ENCODE measurements at places on chromosomes 11 and 22.

GRCh38 chr22:37525073-37525745 is 6.0 kb upstream of the CARD10 start:
- no peak for DNase-seq

DNA sequence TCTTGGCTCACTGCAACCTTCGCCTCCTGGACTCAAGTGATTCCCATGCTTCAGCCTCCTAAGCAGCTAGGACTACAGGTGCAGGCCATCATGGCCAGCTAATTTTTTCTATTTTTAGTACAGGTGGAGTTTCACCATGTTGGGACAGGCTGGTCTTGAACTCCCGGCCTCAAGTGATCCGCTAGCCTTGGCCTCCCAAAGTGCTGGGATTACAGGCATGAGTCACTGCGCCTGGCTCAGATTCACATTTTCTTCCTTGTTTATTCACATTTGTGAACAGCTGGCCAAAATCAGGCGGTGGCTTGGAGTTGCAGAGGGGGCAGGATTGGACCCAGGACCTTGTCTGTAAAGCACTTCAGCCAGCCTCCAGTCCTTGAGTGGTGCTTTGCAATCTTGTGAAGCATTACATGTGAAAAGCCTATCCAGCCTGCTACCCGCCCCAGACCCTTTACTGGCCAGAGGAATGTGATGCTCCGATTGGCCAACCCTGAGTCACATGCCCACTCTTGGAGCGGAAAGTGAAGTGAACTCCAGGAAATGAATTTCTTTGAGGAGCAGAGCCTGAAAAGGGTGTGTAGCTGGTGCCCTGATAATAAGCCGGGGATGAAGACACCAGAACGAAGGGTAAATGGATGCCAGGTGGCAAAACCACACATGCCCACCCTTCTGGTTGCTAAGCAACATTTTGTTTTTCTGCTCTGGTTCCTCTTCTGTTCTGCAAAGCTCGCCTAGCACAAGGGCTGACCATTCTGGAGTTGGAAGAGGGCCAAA is 62.6 kb upstream of the PTPRJ start:
- no peak for DNase-seq

DNA sequence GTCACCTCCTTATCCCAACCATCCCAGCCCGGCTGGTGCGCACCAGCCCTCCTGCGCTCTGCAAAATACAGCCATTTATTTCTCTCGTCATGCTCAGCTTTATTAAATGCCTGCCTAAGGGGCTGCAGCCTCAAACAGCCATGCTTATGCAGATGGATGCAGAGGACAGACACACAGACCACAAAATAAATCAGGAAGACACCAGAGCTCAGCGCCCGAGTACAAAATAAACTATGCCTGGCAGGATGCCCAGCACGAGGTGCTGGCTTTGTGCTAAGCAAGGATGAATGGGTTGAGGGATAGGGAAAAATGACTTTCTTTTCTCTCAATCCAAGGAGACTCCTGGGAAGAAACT is 70.5 kb downstream of the RPUSD4 start:
- no peak for DNase-seq

DNA sequence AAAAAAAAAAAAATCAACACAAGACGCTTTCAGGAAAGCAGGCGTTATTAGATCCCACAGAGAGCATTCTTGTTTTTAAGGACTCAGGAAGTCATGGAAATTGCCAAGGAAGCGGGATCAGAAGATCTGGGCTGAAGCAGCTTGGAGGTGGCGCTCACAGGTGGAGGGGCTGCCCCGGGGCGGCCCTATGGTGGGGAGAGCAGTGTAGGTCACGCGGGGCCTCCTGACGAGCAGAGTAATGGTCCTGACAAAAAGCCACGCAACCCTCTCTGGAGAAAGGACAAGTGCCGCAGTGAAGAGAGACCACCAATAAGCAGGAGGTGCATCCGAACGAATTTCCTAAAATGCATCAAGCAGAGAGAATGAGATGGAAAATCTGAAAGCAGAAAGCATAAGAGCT is 407.0 kb downstream of the BRD1 start:
- DNase-seq: no peak

DNA sequence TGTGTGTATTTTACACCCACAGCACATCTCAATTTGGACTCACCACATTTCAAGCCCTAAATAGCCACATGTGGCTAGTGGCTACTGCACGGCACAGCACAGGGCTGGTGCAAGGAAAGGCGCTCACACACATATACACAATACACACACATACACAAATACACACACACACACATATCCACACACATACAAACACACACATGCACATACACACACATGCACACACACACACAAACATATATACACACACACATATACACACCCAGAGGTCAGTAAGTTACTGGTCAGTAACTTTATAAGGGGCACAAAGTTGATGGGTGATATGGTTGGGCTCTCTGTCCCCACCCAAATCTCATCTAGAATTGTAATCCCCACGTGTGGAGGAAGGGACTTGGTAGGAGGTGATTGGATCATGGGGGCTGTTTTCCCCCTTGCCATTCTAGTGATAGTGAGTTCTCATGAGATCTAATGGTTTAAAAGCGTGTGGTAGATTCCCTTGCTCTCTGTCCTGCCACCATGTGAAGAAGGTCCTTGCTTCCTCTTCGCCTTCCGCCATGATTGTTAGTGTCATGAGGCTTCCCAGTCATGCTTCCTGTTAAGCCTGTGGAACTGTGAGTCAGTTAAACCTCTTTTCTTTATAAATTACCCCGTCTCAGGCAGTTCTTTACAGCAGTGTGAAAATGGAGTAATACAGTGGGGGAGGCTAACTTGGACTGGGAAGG is 37.6 kb upstream of the DKK3 start:
- no peak for DNase-seq

GRCh38 chr11:102268083-102268984 is 49.0 kb upstream of the BIRC3 start:
- peak; percentile 40 for DNase-seq

DNA sequence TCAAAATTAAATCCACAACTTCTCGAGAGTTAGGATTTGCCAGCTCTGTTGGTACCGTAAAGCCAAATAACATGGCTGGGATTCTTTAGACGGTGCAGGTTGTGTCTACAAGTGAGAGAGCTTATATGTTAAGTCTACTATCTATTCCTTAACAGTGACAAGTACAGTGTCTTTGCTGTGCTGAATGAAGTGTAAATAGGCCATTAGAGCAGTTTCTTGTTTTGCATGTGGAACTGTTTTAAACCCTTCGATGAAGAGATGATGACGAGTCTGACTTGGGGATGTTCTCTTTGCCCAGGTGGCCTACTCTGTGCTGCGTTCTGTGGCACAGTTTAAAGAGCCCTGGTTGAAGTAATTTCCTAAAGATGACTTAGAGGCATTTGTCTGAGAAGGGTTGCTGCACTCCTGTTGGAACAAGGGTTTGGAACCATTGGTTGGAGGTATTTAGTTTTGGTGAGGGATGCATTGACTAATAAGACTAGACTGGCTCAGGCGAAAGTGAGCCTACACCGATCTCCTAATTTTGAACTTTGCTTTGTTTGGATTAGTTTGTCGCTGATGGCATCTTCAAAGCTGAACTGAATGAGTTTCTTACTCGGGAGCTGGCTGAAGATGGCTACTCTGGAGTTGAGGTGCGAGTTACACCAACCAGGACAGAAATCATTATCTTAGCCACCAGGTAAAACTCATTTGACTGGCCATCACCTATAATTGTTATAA is 988 bp downstream of the RPS3 start:
- DNase-seq: no peak

DNA sequence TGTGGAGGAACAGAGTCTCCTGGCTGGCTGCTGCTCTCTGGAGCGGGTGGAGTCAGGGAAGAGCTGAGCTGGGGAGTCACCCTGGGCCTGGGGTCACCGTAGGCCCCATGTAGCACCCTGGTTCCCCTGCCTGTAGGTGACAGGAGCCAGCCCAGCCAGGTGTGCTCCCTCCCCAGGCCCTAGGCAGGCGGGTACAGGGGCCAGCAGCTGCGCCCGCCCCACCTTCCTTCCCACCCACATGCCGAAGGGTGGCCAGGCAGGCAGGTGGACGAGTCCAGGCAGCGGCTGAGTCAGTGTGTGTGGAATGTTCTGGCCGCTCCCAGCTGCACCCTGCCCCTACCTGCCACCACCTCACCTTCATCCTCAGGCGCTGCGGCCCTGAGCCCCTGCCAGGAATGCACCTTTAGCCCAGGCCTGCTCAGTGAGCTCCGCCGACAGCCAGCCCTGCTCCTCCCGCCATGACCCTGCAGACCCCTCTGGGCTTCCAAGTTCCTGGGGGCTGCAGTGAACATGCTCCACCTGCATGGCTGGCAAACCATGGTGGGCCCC is 654 bp upstream of the SYT8 start:
- DNase-seq: no peak

- DNase-seq: no peak
Measured at GRCh38 chr11:62401811-62402210, 17.0 kb upstream of the SCGB1A1 start.

- DNase-seq: no peak
Measured at GRCh38 chr11:119317592-119318239, 786 bp upstream of the MCAM start.

- DNase-seq: no peak
Measured at GRCh38 chr22:48478529-48479265, 1349.0 kb downstream of the BRD1 start.

GRCh38 chr11:76279646-76280045 is 73.3 kb upstream of the WNT11 start:
- no peak for DNase-seq

GRCh38 chr22:35407362-35407761 is 7.4 kb downstream of the MCM5 start:
- DNase-seq: no peak

DNA sequence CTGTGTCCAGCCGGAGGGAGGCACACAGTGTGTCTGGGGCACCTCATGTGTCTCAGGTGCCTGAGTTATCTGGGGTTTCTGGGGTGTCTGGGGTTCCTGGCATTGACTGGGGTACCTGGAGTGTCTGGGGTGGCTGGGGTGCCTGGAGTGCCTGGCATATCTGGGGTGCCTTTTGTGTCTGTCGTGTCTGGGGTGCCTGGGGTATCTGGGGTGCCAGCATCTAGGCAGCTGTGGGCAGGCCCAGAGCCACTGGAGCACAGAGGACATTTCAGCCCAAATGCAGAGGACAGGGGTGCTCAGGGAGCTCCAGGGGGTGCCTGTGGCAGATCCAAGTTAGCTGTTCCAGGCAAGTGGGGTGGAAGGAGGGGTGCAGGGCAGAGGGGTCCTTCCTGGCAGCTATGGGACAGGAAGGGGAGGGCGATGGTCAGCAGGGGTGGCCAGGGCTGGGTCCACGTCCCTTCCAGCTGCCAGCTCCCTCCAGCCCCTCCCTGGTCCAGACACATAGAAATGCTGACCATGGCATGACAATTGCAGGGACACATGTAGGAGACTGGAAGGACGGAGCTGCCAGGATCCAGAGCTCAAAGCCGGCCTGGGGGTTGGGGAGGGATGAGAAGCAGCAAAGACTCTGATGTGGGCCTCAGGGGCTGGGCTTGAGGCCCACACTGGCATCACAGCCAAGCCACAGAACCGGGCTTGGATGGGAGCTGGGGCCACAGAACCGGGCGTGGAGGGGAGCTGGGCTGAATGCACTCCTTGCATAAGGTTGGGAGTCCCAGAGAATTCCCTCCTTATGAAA is 133.0 kb downstream of the BRD1 start:
- DNase-seq: no peak

DNA sequence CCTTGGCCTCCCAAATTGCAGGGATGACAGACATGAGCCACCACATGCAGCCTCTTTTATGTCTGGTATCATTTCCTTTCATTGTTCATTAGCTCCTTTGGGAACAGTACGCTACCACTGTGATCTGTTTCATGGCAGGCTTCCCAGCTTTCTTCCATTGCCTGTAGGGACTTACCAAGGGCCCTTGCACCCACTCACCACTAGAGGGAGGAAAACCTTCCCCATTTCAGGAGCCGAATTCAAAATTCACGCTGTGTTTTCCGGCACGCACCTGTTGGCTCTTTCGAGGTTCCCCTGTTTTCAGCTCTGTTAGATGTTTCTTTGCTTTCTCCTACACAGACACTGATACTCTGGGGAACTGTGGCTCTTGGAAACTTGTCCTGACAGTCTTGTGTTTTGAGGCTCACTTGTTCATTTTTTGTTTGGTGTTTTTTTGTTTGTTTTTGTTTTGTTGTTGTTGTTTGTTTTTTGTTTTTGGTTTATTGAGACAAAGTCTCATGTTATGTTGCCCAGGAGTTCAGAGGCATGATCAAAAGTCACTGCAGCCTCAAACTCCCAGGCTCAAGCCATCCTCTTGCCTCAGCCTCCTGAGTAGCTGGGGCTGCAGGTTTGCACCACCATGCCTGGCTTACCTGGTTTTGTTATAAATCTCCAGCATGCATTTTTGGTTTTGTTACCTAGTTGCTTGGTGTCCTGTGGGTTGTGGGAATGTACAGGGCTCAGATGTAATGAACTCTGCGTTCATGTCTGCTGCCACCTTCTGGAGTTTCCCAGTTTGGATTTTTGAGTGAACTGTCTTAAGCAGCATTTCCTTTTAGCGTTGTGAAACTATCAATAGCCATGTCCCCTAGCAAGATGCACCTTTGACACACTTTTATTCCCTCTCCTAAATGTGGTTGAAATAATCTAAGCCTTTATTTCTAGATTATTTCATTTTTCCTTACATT is 2.3 kb downstream of the KRTAP5-11 start:
- no peak for DNase-seq

DNA sequence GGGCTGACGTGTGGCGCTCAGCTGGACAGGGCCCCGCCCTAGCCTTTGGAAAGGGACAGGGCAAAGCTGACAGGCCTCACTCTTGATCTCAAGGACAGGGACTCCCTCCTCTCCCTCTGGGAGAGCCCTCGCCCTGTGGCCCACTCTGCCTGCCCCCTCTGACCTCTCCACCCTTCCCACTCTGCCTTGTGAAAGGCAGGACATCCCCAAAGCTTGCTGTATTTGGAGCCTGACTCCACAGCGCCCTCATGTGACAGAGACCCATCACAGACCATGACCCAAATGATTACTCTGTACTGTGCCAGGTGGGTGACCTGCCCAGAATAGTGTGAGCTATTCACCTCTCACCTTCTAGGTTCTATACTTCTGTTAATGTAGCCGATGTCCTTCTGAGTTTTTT is 18.8 kb downstream of the P2RY2 start:
- DNase-seq: no peak
